ENCODE measurements at places on chromosomes 13 and 19.

DNA sequence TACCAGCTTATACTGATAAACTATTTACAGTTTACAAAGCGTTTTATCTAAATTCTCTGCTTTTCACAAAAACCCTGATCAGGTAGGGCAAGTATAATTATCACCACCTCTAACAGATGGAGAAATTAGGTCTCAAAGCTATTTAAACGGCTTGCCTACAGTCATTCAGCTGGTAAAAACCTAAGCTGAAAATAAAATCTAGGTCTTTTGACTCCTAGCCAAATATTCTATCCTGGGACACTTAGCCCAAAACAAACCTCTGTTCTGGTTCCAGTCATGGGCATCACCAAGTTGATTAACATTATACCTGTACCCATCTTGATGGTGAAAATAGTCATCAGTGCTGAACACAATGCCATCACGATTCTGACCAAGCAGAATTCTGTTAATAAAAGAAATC is 11.4 kb downstream of the N4BP2L2 start:
- DNase-seq = no peak

GRCh38 chr13:109699628-109700071 is 86.7 kb downstream of the IRS2 start:
- DNase-seq = no peak

DNA sequence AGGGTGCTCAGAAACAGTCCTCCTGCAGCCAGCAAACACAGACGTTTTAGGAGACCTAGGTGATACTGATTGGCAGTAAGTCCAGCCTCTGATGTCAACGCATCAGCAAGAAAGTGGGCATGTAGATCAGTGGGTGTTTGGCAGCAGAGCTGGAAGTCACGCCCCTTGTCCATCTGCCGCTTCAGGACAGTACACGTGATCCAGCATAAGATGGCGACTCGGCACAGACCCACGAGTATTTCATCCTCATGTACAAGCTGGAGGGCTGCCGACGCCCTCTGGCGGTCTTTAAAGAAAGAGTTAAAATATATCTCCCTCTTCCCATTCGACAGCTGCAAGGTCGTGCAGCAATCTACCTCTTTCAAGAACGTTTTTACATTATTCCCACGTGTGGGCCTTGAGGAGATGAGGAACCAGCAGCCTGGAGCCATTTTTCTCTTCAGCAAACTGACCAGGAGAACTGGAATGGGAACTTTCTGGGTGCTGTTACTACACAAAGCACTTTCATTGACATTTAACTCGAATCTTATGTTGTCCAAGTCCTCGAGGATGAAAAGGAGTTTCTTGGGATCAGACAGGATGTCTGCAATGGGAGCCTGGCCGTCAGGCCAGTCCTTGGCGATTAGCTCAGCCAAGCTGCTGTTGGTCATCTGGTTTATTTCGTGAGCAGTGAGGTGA is 22.3 kb downstream of the NLRP11 start:
- peak; percentile 48 for DNase-seq

- no peak for DNase-seq
Measured at GRCh38 chr19:29812881-29813275, 1.1 kb downstream of the CCNE1 start.

DNA sequence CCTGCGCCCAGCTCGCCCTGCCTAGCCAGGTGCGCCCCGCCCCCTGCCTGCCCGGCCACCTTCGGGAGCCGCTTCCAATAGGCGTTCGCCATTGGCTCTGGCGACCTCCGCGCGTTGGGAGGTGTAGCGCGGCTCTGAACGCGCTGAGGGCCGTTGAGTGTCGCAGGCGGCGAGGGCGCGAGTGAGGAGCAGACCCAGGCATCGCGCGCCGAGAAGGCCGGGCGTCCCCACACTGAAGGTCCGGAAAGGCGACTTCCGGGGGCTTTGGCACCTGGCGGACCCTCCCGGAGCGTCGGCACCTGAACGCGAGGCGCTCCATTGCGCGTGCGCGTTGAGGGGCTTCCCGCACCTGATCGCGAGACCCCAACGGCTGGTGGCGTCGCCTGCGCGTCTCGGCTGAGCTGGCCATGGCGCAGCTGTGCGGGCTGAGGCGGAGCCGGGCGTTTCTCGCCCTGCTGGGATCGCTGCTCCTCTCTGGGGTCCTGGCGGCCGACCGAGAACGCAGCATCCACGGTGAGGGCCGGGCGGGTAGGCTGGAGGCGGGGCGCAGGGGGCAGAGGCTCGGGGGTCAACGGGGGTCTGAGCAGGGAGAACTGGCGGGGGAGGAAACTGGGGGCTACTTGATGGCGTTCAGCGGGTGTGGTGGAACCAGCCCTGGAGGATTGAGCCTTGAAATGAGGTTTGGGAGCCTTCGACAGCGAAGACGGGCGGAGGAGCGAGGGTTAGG is at the start of gene SPINT2:
Gene SPINT2 (plus strand): TSS at position 88 of the 727 bp plus-strand sequence. CDS start 320 bp downstream, at position 408.
- DNase-seq = no peak

- no peak for DNase-seq
Measured at GRCh38 chr13:51659276-51660127, 75.2 kb downstream of the WDFY2 start.

DNA sequence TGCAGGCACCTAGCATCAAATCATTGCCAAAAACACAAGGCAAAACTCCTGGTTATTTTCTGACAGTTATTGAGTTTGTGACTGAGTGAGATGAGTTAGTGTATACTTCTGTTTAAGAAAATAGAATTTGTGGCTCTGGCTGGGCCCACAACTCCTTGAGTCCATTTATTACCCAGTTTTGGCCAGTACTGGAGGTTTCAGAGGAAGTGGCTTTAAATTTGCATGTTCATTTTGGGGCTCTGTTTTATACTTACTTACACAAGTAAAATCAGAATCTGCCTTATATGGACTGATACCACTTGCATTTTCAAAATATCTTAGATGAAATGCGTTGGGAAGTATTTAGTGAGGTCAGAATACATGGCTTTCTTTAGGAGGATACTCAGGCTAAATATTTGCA is 29.0 kb downstream of the TNFSF11 start:
- DNase-seq = no peak

DNA sequence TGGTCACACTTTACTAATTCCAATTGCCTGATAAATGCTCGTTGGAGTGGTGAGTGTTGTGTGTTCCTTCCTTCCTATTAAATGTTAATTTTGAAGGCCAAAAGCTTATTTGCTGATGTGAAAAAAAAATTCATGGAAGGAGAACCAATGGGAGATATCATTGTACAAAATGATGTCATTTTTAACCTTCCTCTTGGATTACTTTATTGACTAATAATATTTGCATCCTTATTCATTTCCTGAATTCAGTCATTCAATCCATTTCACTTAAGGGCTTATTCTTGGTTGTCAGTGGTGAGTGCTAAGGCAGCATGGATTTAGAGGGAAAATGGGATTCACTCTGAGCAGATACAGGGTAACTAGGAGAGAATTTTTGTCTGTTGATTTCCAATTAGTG is 216.0 kb upstream of the HTR2A start:
- DNase-seq = no peak

DNA sequence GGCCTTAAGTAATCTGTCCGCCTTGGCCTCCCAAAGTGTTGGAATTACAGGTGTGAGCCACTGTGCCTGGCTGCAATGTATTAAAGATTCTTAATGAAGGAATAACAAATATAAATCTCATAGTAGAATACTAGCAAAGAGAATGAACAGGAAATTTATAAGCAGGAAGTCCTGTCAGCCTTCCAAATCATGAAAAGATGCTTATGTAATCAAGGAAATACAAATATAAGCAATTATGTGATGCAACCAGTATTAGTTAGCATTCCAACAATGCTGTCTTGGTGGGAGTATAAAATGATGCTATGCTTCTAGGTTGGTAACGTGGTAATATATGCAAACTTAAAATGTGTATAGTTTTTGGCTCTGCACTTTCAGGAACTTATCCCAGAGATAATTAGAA is 133.8 kb downstream of the PDS5B start:
- DNase-seq = no peak

- DNase-seq = peak; percentile 58
Measured at GRCh38 chr19:10533646-10534386, 9.9 kb upstream of the ATG4D start.

- DNase-seq = no peak
Measured at GRCh38 chr13:109794095-109794494, 7.7 kb upstream of the IRS2 start.

DNA sequence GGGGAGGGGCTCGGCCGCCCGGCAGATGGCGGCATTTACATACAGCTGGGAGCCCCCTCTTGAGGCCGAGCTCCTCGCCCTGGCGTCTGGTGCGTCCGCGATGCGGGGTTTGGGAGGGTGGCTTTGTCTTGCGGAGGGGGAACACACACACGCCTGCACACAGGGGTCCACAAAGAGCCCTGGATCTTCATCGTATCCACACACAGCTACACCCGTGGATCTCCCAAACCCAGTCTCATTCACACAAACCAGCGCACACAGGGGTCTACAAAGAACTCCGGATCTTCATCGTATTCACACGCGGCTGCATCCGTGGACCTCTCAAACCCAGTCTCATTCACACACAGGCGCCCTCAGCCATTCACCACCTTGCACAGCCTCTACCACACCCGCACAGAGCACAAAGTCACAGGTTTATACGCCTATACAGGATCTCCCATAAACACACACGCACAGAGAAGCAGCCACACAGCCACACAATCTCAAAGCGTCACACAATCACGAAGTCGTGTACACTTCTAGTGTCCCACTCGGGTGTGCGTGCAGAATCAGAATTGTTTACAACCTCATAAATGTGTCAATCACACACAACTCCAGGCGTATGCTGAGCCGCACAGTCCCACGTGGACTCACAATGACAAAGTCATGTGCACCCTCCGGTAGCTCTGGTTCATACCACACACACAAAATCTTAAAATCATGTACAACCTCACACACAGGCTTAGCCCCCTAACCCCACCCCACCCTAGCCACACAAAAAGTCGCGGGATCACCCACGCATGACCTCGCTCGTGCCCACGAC is 550 bp upstream of the DLL3 start:
- DNase-seq = no peak

DNA sequence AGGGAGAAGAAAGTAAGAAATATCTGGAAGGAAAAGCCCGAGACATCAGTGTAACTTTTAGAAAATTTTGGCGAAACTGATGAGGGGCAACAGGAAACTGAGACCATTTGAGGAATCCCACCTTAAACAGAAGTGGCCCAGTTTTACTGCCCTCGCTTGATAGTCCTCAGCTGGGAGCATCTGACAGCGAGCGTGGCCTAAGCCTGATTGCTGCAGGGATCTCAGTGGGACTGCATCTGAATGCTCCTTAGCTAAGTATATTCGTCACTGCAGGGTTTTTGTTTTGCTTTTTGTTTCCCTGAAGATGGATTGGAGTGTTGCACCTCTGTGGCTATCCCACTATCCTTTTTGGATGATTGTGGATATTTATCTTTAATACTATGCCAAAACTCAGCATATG is 262.7 kb upstream of the KLHL1 start:
- no peak for DNase-seq

DNA sequence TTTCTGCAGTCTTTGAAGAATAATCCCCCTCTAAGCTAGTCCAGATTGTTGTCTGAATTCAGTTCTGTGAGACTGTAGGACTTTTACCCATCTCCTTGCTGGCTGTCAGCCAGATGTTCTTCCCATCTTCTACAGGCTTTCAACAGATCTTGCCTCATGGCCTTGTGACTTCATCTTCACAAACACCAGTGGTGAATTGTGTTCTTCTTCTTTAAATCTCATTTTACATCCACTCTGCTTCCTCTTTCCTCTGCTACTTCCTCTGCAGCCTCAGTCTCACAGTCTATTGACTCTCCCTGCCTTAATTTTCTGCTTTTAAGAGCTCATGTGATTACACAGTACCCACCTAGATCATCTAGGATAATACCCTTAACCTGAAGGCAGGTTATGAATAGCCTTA is 859.0 kb upstream of the SLITRK1 start:
- DNase-seq = no peak

DNA sequence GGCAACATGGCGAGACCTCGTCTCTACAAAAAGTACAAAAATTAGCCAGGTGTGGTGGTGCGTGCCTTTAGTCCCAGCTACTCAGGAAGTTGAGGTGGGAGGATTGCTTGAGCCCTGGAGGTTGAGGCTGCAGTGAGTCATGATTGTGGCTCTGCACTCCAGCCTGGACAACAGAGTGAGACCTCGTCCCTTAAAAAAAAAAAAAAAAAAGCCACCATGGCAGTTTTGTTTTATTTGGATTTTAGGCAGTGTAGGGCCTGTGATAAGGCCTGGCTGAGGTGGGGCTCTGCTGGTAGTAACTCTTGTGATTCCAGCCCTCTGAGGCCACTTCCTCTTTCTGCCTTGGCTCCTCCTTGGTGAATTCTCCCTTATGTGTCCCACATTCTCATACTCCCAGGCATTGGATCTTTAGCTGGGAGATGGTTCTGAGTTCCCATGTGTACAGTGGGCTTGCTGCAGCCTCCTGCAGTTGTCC is 39.2 kb downstream of the GATAD2A start:
- peak; percentile 8 for DNase-seq

GRCh38 chr13:40346592-40346991 is 319.8 kb downstream of the FOXO1 start:
- no peak for DNase-seq

DNA sequence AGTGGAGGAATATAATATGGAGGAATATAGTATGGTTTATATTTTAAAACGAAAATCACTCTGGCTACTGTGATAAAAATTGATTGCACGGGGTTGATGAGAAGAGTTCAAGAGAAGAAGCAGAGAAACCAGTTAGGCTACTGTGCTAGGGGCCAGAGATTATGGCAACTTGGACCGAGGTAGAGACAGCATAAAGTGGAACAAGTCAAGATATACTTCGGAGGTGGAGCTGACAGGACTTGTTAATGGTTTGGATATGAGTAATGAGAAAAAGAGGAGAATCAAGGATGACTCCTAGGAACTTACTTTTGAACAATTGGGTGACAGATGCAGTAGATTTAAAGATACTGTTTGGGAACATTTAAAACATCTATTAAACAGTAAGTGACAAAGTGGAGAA is 6.6 kb upstream of the WDFY2 start:
- no peak for DNase-seq

DNA sequence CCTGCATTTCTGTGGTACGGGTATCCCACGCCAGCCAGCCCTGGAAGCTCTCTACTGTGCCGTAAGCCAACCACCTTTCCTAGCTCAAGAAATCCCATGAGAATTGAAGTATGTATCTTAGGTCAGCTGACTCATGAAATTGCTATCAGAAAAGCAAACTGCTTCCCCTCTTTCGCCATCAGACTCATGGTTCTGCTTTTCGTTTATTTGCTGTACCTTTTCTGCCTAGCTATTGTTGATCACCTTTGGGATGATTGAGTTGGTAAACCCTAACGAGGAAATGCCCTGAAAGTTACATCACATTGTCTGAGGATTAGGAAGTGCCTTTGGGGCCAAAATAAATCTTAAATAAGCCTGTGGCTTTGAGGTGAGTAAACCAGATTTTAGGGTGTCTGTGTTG is at the start of gene ADGRE3:
Gene ADGRE3 (minus strand): TSS at position 81 of the 400 bp plus-strand sequence. CDS start 74 bp downstream, at position 7.
- no peak for DNase-seq

DNA sequence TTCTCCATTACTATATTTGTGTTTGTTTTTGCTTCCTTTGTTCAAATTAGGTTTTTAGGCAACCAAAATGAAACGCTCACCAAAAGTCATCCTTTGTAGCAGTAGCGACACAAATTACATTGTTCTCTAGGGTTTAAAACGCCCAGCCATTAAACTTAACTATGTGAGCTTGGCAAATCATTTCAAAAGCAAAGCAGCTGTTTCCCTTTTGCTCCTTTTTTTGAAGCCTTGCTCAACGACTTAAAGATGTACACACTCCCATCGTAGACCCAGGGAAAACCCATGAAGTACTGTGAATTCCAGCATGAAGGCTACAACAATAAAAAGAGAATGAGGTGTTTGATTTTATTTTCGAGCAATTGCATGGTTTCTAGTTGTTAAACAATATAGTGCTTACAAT is 106.7 kb downstream of the RAP2A start:
- DNase-seq = no peak

GRCh38 chr13:94707400-94708021 is 4.8 kb downstream of the SOX21 start:
- DNase-seq = no peak

GRCh38 chr19:1417145-1417544 is 9.8 kb downstream of the DAZAP1 start:
- DNase-seq = no peak
